ENCODE measurements at places on chromosomes 7 and 10. TPM values are rescaled to one million over a fixed set of nuclear protein-coding genes. Genes with fewer than 3 reads are reported as not detected.

- H3K27ac ChIP-seq = no peak overlapping the region
- no peaks in the 10 kb centered on the region for H3K27me3 ChIP-seq
- H3K4me1 ChIP-seq = no peaks in the 10 kb centered on the region
- no peak overlapping the region for H3K4me3 ChIP-seq
- H3K36me3 ChIP-seq = peaks cover 100% of the 10 kb centered on the region
Observed at GRCh38 chr7:135602304-135602703, 44.6 kb downstream of the NUP205 start.

DNA sequence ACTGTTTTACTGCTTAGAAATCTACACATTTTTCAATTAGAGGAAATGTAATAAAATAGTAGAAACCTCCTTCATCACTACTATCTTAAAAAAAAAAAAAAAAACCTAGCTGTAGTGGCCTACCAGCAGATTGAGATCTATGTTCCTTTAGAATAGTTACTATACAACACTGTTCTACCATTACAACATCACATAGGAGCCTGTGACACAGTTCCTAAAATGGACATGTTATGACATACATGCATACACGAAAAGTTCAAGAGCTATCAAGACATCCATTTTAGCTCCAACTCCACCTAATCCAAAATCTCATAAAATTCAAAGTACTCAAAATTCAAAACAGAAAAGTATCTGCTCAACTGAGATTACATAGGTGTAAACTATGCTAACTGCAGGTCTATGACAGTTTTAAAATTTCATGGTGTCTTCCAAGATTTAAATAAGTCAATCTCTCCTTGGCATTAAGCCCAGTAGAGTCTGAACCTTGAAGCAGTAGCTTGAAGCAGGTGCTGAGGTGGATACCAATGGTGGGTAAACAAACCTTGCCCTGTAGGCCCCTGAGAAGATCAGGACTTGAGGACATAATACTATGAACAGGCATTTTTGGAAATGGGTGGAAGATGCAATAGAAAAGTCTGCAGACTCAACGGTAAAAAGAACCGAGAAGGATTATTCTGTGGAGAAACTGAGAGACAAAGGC lies 17.0 kb downstream of the CACUL1 start:
- no peaks in the 10 kb centered on the region for H3K27me3 ChIP-seq
- peaks cover 93% of the 10 kb centered on the region for H3K4me1 ChIP-seq
- DNase-seq = no peak
- H3K27ac ChIP-seq = peak overlapping the region; percentile 28
- H3K4me3 ChIP-seq = no peak overlapping the region

DNA sequence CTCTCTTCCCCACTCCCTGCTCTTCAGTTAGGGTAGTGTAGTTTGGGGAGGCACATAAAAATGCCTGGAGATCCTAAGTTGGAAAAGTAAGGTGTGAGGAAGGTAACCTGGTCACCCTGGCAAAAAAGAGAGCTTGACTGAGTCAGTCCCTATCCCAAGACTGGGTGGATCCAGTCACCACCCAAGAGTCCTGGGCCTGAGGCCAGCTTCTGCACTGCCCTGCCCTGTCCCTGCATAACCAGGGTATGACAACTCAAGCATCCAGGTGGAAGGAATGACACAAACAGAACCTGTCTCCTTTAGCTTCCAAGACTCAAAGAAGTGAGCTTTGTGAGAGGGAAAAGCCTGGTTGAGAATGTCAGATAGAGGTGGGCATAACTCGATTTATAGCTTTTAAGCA lies 26.9 kb upstream of the SORBS1 start:
- H3K27ac ChIP-seq = no peak overlapping the region
- no peak overlapping the region for H3K4me3 ChIP-seq
- DNase-seq = no peak
- H3K27me3 ChIP-seq = no peaks in the 10 kb centered on the region
- H3K36me3 ChIP-seq = no peaks in the 10 kb centered on the region
- no peaks in the 10 kb centered on the region for H3K4me1 ChIP-seq

GRCh38 chr7:2211259-2211880 lies 21.4 kb downstream of the MAD1L1 start:
- H3K4me3 ChIP-seq = no peak overlapping the region
- H3K27ac ChIP-seq = no peak overlapping the region
- peak; percentile 51 for DNase-seq
- no peaks in the 10 kb centered on the region for H3K4me1 ChIP-seq
- no peaks in the 10 kb centered on the region for H3K36me3 ChIP-seq
- H3K27me3 ChIP-seq = no peaks in the 10 kb centered on the region

GRCh38 chr10:48316236-48316635 lies 9.8 kb downstream of the MAPK8 start:
- H3K27me3 ChIP-seq = no peaks in the 10 kb centered on the region
- no peaks in the 10 kb centered on the region for H3K36me3 ChIP-seq
- no peak overlapping the region for H3K27ac ChIP-seq
- DNase-seq = no peak

DNA sequence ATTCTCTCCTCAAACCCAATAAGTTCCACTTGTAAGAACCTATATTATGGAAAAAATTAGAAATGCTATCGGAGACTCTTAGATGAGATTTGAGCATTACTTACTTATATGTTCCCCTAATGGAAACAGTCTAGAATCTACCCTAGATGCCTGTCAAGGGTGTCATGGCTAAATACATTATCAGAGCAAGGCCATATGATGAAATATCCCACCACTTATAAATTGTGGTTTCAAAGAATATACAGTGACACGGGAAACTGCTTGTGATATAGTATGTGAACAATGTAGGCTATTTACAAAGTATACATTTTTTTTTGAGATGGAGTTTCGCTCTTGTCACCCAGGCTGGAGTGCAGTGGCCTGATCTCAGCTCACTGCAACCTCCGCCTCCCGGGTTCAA lies 46.3 kb upstream of the CTBP2 start:
- H3K4me3 ChIP-seq = no peak overlapping the region
- no peaks in the 10 kb centered on the region for H3K36me3 ChIP-seq
- DNase-seq = no peak
- no peak overlapping the region for H3K27ac ChIP-seq

DNA sequence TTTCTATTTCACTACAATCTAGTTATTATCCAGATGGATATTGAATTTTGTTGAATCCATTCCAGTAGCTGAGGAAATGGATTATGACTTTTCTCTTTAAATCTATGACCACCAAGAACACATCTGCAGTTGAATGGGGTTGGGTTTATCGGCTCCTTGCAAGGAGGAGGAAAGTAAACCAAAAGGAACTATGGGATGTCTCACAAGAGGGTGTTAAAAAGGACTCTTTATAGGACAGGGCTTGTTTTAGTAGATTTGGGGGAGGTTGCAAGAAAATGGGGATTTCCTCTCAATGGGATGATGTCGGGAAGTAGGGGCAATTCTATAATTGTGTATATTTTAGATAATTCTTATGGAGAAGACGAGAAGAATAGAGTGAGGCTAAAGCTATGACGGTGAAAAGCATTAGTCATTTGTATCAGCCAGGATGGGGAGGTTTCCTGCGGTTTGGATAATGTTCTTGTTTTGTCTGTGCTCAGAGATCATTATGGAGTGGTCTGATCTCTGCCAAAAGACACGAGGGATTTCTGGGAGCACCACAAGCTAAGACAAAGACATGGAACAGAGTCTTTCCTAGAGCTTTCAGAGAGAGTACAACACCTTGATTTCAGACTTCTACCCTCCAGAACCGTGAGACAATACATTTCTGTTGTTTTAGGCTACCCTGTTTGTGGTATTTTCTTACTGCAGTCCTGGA lies 5.3 kb upstream of the LRRC61 start:
- H3K4me3 ChIP-seq = no peak overlapping the region
- no peaks in the 10 kb centered on the region for H3K36me3 ChIP-seq
- peaks cover 42% of the 10 kb centered on the region for H3K4me1 ChIP-seq
- DNase-seq = no peak

- no peak overlapping the region for H3K27ac ChIP-seq
- peaks cover 9% of the 10 kb centered on the region for H3K27me3 ChIP-seq
Observed at GRCh38 chr10:132502544-132503300, 34.9 kb upstream of the INPP5A start.

- H3K4me3 ChIP-seq = no peak overlapping the region
- no peak overlapping the region for H3K27ac ChIP-seq
- H3K36me3 ChIP-seq = no peaks in the 10 kb centered on the region
- DNase-seq = no peak
- no peaks in the 10 kb centered on the region for H3K4me1 ChIP-seq
Observed at GRCh38 chr10:113530476-113530875, 22.4 kb upstream of the HABP2 start.

- H3K4me1 ChIP-seq = no peaks in the 10 kb centered on the region
- H3K36me3 ChIP-seq = no peaks in the 10 kb centered on the region
- DNase-seq = no peak
- no peak overlapping the region for H3K4me3 ChIP-seq
- no peaks in the 10 kb centered on the region for H3K27me3 ChIP-seq
Observed at GRCh38 chr10:126006906-126007305, 110.5 kb downstream of the FANK1 start.

- H3K4me1 ChIP-seq = no peaks in the 10 kb centered on the region
- no peak overlapping the region for H3K4me3 ChIP-seq
- H3K36me3 ChIP-seq = no peaks in the 10 kb centered on the region
- H3K27ac ChIP-seq = peak overlapping the region; percentile 51
Observed at GRCh38 chr7:106463851-106464611, 179.2 kb upstream of the NAMPT start.

DNA sequence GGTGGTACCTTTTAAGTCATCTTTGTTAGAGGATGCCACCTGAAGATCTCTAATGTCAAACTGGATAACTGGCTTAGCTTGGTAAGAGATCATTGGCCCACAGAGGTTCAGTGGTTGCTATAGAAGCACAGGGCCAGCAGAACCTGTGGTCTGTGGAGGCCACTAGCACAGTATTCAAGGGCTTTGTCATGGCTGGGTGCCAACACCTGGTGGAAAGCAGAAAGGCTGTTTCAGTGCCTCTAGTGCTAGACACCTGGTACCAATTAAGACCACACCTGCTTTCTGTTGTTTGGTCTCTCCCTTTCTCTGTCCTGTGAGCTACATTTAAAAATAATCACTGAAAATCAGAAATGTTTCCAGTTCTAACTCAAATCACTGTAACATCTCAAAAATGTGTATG lies 10.0 kb upstream of the PCGF5 start:
- H3K36me3 ChIP-seq = no peaks in the 10 kb centered on the region
- peak; percentile 81 for DNase-seq
- H3K27ac ChIP-seq = no peak overlapping the region
- no peak overlapping the region for H3K4me3 ChIP-seq

DNA sequence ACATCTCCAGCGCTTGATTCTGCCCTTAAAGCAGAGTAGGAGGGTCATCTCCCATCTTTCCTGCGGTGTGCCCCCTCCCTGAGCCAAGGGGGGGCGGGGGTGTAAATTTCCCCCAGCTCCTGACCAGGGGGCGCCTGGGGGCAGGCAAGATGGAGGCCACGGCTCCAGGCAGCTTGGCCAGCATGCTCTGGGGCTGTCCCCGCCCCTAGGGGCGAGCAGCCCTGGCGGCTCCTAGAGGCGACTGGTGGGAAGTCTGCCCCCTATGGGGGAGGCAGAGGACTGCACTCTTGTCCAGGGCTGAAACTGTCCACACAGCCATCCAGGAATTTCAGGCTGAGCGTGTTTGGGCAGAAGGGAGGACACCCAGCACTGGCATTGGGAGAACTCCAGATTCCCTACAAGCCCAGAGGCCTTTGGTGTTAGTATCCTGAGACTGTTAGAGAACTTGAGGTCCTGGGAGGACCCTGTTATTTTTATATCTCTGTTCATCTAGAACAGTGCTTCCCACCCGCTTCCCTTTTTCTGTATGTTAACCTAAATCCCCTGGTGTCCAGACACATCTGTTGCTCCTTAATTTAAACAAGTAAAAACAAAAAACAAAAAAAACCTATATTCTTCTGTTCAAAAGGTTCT lies 4.6 kb downstream of the STRA8 start:
- no peaks in the 10 kb centered on the region for H3K36me3 ChIP-seq
- H3K4me1 ChIP-seq = no peaks in the 10 kb centered on the region

Gene TUBAL3
- total RNA-seq = not detected

GRCh38 chr7:134433430-134433829 lies 25.5 kb downstream of the AKR1B1 start:
- H3K27ac ChIP-seq = peak overlapping the region; percentile 89
- H3K27me3 ChIP-seq = no peaks in the 10 kb centered on the region
- no peak for DNase-seq
- no peaks in the 10 kb centered on the region for H3K36me3 ChIP-seq
- no peak overlapping the region for H3K4me3 ChIP-seq

- H3K4me1 ChIP-seq = peaks cover 3% of the 10 kb centered on the region
- H3K4me3 ChIP-seq = no peak overlapping the region
- peak; percentile 69 for DNase-seq
- H3K36me3 ChIP-seq = peaks cover 4% of the 10 kb centered on the region
- no peak overlapping the region for H3K27ac ChIP-seq
Observed at GRCh38 chr7:73442903-73443500, 9.4 kb downstream of the FZD9 start.

Gene BCCIP
- 30.2 TPM for total RNA-seq

DNA sequence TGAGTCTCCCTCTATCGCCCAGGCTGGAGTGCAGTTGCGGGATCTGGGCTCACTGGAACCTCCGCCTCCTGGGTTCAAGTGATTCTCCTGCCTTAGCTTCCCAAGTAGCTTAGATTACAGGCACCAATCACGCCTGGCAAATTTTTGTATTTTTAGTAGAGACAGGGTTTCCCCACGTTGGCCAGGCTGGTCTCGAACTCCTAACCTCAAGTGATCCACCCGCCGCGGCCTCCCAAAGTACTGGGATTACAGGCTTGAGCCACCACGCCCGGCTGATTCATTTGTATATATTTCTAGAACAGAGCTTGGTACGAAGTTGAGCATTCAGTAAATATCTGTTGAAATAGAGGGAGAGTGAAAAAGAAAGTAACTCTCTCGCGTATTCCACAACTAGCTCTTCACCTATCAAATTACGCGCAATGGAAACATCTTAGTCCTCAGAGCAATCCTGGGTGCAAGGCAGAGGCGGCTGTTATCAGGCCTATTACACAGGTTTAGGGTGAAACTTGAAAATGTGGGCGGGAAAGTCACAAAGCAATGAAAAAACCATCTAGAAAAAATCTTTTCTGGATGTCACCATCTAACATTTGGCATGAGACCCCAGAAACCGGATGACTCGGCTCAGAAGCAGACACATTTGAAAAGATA lies 707 bp upstream of the GHITM start:
- H3K4me1 ChIP-seq = peaks cover 29% of the 10 kb centered on the region
- peak; percentile 87 for DNase-seq
- peaks cover 24% of the 10 kb centered on the region for H3K36me3 ChIP-seq
- peak overlapping the region; percentile 98 for H3K27ac ChIP-seq

- H3K4me3 ChIP-seq = no peak overlapping the region
- H3K4me1 ChIP-seq = no peaks in the 10 kb centered on the region
- no peaks in the 10 kb centered on the region for H3K27me3 ChIP-seq
Observed at GRCh38 chr10:76459016-76459730, 1027.7 kb downstream of the LRMDA start.

- peaks cover 99% of the 10 kb centered on the region for H3K36me3 ChIP-seq
- H3K27me3 ChIP-seq = no peaks in the 10 kb centered on the region
- H3K27ac ChIP-seq = no peak overlapping the region
- H3K4me3 ChIP-seq = no peak overlapping the region
- H3K4me1 ChIP-seq = no peaks in the 10 kb centered on the region
Observed at GRCh38 chr7:135597926-135598305, 40.2 kb downstream of the NUP205 start.
